ENCODE measurements at places on chromosomes 2 and 18.

GRCh38 chr2:10513201-10513600, 65.1 kb upstream of the ODC1 start:
- no peak for DNase-seq

- peak; percentile 94 for DNase-seq
Observed at GRCh38 chr2:37767959-37768925, 96.8 kb upstream of the CDC42EP3 start.

GRCh38 chr18:5388896-5389295, 93.4 kb upstream of the ZBTB14 start:
- DNase-seq = no peak

DNA sequence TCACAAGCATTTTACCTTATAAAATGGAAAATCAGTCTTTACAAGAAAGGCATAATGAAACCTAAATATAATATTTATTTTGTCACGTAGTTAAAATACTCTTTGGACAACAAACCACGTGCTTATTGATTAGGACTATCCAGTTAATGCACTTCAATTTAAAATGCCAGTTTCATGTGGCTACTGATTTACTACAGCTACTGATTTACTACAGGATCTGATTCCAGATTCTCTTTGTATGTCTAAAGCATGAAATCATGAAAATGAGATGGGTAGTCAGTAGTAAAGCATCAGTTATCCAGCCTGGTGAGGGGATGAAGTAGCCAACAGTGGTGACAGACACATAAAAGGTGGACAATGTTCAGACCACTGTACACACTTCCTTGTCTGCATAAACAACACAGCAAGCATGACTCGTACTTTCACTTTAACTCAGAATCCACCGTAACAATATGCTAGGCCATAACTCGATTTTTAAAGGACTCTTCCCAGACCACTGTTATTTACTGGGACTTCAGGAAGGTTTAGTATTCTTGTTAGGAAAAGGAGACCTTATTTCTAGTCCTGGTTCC, 24.9 kb downstream of the ACAA2 start:
- peak; percentile 24 for DNase-seq

- no peak for DNase-seq
Observed at GRCh38 chr2:80148906-80149305, 155.6 kb downstream of the LRRTM1 start.

DNA sequence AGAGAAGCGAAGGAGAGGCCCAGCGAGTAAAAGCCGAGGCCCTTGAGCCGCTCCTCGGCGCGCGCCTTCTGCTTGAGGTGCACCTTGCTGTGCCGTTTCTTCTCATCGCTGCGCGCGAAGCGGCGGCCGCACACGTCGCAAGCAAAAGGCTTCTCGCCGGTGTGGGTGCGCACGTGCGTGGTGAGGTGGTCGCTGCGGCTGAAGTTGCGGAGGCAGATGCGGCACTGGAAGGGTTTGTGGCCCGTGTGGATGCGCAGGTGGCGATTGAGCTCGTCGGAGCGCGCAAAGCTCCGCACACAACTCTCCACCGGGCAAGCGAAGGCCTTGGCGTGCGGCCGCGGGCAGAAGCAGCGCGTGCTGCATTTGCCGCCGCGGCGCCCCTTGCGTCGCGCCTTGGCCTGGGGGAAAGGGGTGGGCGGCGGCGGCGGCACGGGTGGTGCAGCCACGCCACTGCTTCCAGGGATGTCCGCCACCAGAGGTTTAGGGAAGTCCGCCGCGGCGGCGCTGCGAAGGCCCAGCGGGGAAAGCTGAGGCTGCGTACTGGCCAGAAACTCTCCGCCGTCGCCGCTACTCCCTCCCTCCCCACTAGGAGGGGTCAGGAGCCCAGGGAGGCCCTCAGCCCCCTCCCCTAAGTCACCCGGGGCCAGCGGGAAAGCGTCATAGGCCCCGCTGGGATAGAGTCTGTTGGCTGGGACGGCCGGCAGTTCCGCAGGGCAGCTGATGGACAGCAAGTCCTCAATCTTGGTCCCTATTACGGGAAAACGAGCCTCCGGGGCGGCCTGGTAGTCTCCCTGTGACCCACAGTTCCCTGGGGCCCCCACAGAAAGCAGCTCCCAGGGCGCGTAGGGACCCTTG, 1.7 kb downstream of the EGR4 start:
- DNase-seq = no peak

GRCh38 chr2:208552943-208553342, 146.4 kb downstream of the PTH2R start:
- no peak for DNase-seq

DNA sequence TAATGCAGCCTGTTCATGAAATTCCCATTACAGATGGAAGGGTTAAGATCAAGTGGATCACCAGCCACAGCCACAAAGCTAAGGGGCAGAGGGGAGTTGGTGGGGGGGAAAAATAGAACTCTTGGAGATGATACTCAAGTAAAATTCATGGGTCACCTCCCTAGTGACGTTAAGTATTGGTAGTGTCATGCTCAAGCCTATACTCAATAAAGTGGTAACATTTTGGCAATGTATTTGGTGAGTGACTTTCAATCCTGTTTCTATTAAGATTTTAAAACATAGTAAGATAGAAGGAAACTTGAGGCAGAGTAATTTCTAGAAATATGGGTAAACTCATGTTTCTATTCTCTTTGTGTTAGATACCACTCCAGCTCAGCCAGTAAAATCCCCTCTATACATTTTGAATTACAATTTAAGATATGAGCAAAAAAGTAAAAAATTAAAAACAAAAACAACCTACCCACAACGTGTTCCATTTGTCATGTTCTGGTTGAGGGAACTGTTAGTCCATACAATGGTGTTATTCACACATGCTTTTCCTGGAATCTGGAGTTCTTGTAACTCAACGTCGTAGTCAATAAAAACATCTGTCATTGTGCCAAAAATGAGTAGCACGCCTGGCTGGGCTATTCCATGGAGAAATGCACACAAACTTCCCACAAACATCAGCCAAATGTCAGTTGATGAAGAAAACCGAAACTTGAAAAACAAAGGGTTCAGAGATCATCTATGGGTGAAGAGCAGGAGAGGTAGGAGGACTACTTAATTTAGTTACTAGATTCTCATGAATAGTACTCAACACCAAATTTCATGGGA, 18.1 kb downstream of the ABCB11 start:
- DNase-seq = no peak

DNA sequence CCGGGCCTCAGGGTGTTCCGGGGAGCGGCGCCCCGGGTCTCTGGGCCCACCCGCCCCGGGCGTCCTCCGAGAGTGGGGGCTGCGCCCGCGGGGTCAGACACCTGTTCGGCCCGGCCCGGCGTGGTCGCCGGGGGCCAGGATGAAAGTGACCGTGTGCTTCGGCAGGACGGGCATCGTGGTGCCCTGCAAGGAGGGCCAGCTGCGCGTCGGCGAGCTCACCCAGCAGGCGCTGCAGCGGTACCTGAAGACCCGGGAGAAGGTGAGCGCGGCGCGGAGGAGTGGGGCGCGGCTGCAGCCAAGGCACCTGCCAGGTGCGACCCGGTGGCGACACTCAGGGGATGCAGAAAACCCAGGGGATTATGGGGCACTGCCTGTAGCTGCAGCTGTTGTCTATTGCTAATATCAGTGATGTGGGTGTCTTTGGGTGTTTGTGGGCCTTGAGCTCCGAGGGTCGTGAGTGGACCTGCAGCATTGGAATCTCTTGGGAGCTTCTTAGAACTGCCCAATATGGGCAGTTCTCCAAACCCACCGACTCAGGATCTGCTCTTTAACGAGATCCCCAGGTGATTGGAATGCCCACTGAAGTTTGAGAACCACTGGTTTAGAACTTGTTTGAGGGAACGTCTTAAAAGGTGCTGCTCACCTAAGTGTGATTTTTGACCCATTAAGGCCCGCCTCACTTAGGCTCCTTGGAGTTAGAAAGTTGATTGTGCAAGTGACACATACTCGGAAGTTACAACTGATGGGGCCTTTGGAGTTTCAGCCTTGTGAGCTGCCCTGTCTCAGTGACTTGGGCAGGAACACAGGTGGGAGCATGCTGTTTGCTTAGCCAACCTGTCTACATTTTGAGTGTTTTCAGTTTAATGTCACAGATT, 823 bp downstream of the PARD3B start:
- peak; percentile 37 for DNase-seq

DNA sequence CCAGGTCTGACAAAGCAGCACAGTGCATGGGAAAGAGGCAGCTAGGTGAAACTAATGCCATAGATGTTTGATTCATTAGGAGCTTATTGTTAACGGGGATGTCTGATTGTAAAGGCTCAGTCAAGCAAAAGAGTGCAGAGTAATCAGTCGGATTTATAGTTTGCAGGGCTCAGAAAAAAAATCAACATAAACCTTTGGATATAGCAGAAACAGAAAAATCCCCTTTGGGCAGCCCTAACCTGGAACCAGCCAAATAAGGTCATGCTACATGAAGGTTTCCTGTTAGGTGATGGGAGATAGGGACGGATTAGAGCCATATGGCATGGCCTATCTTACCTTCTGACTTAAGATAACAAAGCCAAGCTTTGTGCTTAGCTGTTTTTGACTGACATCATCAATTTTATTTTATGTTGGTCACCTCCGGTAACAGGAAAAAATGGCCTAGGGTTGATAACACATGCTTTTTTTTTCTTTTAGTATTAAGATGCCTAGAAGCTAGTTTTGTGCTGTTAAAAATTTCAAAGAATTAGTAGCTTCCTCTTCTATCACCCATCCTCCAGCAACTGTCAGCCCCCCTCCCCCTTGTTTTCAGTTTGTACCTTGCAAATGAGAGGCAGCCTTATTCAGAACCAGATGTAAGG, 60.7 kb upstream of the ZEB2 start:
- DNase-seq = no peak

GRCh38 chr2:231687133-231687852, 21.0 kb upstream of the PTMA start:
- peak; percentile 61 for DNase-seq

DNA sequence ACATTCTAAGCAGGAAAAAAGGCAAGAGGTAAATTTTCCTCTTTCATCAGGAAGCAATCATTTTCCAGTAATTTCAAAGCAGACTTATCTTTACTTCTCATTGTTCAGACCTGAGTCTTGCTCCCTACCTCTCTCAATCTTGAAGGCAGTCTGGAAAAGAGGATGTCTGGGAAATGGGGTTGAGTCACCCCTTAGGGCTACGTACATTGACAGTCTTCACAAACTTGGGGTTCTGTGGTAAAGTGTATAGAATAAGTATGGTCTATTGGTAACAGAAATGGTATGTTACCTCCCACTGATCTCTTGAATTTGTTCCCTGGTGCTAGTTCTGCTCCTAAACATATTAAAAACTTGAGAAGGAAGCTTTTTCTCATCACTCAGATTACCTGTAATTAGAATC, 361.3 kb downstream of the SS18 start:
- DNase-seq = no peak

- DNase-seq = no peak
Observed at GRCh38 chr2:216388046-216388884, 16.0 kb upstream of the MARCHF4 start.

DNA sequence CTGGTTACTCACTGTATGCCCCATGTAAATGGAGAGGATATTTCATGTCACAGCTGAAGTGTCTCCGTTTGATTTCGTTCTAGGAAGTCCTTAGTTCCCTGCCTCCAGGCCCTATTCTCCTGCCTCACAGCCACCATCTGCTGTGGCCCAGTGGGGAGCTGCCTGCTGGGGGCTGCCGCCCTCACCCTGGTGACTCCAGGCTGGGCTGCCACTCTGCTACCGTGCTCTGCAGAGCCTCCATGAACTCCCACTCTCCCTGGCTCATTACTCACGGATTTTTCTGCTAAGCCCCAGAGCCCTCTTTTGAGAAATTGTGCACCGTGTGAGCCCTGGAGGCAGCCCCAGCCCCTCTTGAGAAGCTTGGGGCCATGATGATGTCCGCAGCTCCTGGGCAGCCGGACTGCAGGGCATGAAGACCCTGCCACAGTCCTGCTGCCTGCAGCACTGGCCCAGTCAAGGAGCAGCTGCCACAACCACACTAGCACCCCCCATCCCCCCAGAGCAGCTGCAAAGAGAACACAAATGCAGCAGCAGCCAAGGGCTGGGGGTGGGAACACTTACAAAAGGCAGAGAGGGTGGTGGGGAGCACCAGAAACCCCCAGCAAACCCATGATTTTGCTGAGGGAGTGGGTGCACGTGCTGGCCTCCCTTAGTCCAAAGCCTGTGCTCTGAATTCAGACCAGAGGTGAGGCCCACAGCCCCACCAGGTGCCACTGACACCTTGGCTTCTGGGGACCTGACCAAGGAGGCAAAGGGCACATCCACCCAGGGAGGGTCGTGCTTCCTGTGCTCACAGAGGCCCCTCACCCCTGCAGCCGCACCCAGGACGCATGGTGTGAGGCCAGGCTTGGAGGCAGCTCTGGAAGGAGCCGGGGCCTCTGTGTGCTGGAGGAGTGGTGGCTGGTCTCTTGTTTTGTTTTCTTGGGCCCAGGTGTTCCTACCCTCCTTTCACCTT, 270.2 kb upstream of the RAB6C start:
- no peak for DNase-seq

GRCh38 chr2:31606509-31606908, 25.8 kb upstream of the SRD5A2 start:
- peak; percentile 52 for DNase-seq

- no peak for DNase-seq
Observed at GRCh38 chr2:217117523-217117922, 257.7 kb upstream of the TNP1 start.

GRCh38 chr2:222756951-222757650, 85.6 kb downstream of the MOGAT1 start:
- peak; percentile 84 for DNase-seq

- no peak for DNase-seq
Observed at GRCh38 chr2:202818321-202818720, 53.2 kb downstream of the ICA1L start.

Measured in GM23248 (cell line).